ENCODE measurements at places on chromosomes 12 and 14.

GRCh38 chr14:36507847-36508417 is 12.1 kb downstream of the NKX2-1 start:
- DNase-seq: peak; percentile 77

DNA sequence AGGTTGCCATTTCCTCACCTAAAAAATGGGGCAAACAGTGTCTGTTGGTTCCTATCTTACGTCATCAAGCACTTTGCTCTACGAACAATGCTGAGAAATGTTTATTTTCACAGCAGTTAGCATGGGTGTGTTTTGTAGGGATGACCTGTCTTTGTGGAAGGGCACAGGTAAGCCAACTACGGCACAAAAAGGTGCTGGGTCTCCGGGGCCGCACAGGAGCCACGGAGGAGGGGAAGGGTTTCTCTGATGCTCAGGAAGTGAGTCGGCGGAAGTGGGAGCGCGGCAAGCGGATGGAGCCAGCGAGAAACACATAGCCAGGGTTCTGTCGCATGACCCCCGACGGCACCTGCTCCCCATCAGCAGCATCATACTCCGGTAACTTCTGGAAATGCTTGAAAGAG is 65.6 kb upstream of the TCL1B start:
- peak; percentile 92 for DNase-seq

GRCh38 chr12:104520242-104520900 is 63.6 kb downstream of the CHST11 start:
- DNase-seq: peak; percentile 23

GRCh38 chr14:105076296-105076804 is 11.1 kb upstream of the GPR132 start:
- no peak for DNase-seq

DNA sequence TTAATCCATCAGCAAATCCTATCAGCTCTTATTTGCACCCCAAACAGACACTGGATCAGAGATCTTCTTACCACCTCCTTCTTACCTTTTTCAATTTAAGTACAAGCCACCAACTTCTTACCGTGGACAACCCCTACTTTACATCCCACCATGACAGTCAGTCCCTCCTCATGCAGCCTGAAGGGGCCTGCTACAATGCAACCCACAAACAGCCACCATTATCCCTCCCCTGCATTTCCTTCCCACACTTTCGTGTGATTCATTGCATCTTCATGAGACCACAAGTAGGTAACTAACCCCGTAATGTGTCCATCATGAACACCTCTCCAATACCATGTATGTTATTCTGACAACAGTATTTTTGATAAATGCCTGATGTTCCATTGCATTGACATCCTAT is 108.6 kb downstream of the BCL11B start:
- no peak for DNase-seq

DNA sequence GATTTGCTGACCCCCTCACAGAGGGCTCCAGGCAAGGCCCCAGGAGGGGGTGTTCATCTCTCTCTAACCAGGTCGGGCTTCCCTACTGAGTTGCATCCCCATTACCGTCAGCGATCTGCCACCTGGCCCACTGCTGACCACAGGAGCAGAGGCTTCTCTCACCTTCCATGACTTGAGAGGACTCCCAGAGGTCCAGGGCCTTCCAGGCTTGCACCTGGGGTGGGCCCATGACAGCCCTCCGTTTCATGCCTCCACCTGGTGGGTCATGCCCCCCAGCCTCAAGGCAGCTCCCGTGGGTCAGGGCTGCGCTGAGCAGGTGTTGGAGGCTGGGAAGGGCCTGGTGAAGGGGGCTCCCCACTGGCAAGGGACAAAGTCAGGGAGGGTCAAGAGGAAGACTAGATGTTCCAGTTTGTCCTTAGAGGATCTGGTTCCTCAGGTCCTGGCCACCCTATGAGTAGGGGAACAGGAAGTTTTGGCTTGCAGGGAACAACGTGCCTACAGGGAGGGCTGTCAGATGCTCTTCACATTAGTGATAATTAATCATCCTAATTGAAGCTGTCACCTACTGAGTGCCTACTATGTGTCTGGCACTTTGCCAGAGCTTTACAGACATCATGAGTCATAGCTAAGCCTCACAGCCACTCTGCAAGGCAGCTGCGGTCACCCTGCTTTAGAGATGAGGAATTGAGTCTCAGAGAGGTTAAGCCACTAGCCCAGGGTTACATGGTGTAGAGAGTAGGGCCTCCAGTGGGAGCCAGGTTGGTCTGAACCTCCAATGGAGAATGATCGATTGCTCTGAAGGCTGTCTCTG is 13.8 kb downstream of the NFKBIA start:
- peak; percentile 85 for DNase-seq

DNA sequence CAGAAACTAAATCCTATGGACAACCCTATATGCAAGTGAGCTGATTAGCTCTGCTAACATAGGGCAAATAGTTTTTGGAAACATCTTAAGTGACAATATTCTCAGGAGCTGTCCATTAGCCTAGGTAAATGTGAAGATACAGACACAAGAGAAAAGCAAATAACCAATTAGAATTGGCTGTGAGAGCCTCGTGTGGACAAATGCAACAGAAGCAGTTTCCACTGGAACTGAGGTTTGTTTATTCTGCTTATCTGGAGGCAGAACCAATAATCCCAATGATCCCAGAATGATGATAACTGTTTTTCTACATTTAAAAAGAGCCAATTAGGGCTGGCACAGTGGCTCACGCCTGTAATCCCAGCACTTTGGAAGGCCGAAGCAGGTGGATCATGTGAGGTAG is 43.2 kb upstream of the YAF2 start:
- DNase-seq: no peak

GRCh38 chr14:77498984-77499527 is 440 bp upstream of the ISM2 start:
- DNase-seq: peak; percentile 70

GRCh38 chr14:93976477-93977057 is at the start of gene ASB2:
ASB2 (minus strand) TSS chr14:93976570; CDS start chr14:93964539, 12,031 bp downstream.
- no peak for DNase-seq

DNA sequence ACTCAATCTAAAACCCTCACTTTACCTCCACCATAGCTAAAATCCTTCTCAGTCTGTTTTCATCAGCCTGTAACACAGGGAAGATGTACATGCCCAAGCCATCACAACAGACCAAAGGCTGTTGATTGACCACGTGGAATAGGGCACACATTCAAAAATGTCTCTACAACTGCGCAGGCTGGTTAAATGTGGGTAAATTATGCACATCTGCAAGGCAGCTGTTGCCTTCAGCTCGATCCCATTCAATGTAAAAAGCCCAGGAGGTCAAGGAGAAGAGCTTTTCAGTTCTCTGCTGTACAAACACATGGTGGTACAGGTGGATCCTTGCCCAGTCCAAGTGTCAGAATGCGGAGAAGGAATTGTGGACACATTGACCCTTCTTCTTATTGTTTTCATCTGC is 354.0 kb downstream of the FLRT2 start:
- DNase-seq: no peak

DNA sequence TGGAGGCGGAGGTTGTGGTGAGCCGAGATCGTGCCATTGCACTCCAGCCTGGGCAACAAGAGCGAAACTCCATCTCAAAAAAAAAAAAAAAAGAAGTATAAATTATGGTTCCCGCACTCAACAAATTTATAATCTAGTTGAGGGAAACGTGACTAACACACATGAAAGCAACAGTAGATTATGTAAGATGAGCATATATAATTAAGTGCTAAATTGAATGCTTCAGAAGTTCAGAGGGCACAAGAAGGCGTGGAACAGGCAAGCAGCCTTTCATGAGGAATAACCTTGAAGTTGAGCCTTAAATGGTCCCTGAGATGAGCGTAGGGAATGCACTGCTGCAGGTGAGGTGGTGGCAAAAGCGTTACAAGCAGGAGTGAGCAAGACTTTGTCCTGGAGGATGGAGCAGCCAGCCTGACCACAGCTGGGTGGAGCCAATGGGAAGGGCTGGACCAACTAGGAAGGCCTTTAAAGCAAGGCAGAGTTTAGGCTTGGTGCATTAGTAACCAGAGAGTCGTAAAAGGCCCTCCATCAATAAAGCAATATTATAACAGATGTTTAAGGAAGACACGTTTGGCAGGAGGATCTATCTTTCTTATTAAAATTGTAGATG is 30.6 kb upstream of the TUBA1A start:
- DNase-seq: peak; percentile 89

- DNase-seq: no peak
Observed at GRCh38 chr12:52584156-52584682, 10.6 kb upstream of the KRT74 start.

- DNase-seq: no peak
Observed at GRCh38 chr12:76152181-76152807, 67.8 kb upstream of the NAP1L1 start.

DNA sequence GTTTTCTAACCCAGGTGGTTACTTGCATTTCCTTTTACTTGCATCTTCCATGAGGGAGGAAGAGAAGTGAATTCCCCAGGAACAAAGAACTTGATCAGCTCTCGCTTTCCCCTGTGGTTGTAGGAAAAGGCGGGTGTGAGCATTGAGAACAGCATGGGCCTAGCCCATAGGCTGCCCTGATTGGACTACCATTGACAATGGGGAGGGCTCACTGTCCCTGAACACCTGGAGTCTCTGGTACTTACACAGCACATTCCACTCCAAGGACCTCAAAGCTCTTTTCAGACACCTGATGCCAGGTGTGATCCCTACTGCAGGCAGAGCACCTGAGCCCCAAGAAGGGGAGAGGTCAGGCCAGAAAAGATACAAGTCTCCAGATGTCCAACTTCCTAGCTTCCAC is 25.0 kb downstream of the MAX start:
- DNase-seq: no peak

DNA sequence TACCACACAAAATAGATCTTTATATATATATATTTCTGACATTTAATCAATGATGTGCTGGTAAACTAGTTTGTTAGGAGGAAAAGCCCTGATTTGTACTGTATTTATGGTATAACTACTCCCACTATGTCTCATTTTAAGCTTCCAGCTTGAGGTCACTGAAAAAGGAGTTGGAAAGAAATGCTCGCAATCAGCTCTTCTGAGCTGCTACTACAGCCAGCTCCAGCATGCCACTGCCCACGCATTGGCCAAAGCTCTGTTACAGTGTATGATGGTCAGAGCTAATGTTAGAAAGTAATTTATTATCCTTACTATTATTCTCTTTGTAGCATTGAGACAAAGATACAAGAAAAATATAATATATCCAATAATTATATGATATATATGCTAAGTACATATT is 55.0 kb upstream of the PCED1B start:
- DNase-seq: peak; percentile 4

DNA sequence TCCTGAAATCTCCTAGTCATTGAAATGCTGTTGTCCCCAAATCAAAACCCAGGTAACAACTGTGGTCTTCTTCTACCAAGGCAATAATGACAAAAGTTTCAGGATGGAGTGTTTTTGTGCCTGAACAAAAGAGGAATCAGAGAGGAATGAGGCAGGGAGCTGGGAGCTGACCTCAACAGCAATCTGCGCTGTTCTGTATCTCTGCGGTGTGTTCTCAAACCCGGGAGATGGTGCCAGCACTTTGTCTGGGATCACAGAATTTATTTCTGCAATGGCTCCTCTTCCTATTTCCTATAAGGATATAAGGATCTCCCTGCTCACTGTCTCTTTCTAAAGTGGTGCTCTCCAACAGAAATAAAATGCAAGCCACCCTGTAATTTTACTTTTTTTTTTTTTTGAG is 449 bp upstream of the GLT8D2 start:
- peak; percentile 61 for DNase-seq

DNA sequence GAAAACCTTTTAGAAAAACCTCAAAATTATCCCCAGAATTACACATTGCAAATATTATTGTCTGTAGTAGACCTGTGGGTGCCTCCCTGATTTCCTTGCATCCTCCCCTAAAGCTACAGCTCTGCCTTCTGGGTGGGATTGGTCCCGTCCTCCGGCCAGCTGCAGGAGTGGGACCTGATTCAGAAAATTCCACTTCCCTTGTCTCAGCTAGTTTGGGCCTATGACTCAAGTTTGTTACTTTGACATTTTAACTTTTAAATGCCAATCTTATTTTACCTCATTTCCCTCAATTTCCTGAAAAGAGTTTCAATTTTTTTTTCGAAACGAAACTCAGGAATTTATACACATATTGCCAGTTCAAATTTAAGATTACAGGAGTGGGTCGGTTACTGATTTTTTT is 13.2 kb upstream of the SLC41A2 start:
- DNase-seq: no peak

DNA sequence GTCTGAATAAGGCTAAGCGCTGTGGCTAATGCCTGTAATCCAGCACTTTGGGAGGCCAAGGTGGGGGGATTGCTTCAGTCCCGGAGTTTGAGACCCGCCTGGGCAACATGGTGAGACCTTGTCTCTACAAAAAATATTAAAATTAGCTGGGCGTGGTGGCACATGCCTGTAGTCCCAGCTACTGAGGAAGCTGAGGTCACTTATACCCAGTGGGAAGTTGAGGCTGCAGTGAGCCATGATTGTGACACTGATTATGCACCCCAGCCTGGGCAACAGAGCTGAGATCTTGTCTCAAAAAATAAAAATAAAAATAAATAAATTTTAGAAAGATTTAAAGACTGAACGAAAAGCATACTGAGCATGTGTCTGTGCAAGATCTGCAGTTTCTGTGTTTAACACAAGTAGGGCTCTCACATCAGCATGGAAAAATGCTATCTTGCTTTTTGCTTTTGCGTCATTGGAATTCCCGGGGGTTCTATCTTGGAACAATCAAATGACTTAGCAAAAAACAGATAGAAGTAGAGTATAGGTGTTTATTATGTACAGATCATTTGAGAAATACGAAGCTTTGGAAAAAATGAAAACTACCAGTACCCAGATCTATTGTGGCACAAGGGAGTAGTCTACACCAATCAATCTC is 161.9 kb downstream of the CAPZA3 start:
- DNase-seq: no peak

DNA sequence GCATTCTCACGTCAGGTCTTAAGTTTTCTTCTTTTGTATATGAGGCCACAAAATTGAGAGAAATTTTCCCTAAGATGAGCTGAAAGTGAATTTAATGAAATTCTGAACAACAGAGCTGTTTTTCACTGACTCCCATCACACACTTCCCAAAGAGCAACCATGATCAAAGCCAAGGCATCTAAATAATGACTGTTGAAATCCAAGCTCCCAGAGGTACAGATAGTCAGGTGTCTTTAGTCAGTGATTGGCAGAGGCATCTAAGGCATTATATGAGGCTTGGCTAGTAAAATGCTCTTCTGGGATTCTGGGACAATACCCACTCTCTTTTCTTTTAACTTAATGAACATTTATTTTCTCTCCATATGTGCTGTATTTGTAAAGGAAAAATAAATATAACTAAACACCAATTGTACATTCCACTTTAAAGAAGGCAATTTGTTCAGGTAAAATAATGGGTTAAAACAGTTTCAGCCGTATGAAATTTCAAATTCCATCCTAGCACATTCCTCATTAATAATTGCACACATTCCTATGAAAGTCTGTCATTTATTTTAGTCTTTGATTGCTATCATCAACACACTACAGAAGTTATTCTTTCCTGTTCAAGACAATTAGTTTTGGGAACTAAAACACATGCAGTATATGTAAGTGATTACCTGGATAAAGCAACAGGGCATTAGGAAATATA is 871 bp upstream of the SSTR1 start:
- DNase-seq: peak; percentile 38

All from NCI-H69 (cell line).